ENCODE measurements at places on chromosomes 4 and X.

DNA sequence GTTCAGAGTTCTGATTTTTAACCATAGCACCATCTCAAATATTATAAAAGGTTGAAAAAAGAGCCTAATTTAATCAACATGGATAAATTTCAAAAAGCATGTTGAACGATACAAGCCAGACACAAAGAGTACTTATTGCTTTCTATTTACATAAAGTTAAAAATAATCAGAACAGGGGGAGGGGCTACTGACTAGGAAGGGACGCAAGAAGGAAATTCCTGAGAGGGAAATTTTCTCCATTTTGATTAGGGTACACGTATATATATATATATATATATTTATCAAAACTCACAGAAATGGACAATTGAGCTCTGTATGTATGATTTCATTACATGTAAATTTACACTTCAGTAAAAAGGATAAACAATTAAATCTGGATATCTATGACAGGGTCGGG lies 482 bp upstream of the MBTPS2 start:
- DNase-seq, result peak; percentile 12

GRCh38 chr4:169383724-169384123 lies 113.0 kb upstream of the SH3RF1 start:
- DNase-seq, result peak; percentile 96

DNA sequence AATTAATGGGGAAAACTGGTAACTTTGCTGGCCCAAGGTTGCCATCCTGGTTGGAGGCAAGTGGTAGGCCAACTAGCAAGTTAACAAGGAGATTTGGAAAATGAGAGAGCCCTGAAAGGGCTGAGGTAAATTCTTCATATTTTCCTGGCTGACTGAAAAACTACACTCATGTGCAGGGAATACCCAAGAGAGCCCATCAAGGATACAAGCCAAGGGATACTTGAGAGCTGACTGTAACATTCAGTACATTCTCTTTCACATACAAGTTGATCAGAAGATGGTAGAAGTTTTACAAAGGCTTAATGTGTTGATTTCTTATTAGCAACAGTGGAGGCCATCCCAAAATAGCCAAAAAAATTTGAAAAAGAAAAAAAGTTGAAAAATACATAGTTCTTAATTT lies 33.3 kb downstream of the IL2 start:
- DNase-seq, result peak; percentile 39

DNA sequence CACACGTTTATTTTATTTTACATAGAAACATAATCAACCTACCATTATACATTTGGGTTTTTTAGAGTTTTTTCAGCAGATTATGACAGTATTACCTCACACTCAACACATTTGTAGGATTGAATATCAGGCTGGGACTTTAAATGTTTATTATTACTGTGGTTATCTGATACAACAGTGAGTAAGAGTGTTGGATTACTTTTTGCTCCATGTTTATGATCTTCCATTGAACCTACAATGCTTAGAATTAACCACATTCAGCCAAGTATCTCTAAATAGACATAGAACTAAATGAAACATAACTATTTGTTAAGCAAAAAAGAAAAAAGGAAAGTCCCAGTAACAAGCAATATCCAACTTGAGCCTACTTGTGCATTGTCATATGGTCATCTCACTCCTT lies 607.4 kb upstream of the PITX2 start:
- DNase-seq, result peak; percentile 41

DNA sequence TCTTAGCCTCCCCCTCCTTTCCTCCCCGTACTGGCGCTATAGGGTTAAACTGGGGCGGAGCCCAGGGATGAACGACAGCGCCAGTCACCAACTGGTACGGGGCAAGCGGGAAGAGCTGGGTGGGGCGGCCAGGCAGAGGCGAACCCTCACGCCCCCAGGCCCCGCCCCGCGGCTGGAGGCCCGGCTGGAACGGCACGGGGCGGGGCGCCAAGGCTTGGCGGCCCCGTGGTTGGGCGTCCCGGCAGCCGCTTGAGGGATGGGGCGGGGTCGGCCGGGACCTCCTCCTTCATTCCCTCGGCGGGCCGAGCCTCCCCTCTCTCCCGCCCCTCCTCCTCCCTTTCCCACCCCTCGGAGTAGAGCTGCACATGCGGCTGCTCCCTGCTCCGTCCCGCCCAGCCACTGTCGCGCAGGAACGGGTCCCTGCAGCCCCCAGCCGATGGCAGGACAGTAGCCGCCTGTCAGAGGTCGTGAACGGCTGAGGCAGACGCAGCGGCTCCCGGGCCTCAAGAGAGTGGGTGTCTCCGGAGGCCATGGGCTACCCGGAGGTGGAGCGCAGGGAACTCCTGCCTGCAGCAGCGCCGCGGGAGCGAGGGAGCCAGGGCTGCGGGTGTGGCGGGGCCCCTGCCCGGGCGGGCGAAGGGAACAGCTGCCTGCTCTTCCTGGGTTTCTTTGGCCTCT lies at the start of gene EDA:
Gene EDA, plus strand, starts transcription at position 335 of the 678 bp plus-strand sequence.
- DNase-seq, result peak; percentile 88

DNA sequence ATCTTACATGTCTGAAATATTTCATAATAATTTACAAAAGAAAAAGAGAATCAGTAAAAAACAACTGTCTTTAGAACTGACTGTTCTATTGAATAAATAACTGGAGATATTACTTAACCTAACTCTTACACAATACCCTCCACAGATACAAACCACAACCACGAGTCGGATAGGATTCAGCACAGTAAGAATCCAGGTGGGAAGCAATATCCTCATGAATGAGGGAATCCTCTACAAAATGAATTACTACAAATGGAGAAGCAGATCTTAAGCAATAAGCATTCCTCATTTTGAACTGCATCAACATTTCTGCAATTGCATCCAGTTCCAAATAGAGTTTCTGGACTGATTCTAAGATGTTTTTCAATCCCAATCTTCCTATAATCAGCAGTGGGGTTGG lies 227.1 kb downstream of the SH2D1A start:
- peak; percentile 50 for DNase-seq

DNA sequence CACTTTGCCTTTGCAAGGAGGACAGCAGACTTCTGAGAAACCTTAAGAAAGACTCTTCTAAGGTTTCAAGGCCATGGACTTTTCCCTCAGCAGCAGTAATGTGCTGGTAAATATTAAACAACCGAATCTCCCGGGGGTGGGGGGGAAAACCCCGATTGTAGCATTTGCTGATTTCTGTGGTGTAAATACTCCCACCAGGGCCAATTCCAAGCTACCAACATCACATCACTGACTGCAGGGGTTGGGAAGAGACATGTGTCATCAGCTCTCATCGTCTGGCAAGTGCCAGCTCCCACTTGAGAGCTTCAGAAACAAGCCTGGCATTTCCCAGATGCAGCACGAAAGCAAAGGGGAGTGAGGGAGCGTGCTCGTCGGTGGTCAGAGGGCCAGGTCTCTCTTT lies 101.2 kb downstream of the BCOR start:
- DNase-seq, result no peak

GRCh38 chr4:101555341-101555880 lies 208.1 kb upstream of the PPP3CA start:
- no peak for DNase-seq

- DNase-seq, result peak; percentile 24
Observed at GRCh38 chrX:109384699-109385098, 97.2 kb downstream of the GUCY2F start.

- peak; percentile 37 for DNase-seq
Observed at GRCh38 chr4:73451404-73451803, 15.4 kb downstream of the AFP start.

DNA sequence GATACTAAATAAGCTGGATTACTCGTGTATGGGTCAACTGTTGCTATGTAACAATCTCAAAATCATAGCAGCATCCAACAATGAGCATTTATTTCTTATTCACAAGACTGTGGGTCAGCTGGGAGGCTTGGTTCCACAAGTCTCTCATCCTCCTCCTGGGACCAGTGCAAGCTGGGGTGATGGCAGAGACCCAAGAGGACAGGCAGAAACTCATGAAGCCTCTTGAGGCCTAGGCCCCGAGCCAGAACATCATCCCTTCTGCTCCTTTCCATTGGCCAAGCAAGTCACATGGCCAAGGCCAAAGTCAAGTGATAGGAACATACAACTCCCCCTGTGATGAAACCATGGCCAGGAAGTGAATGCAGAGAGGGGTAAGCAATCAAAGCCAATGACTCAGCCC lies 422.1 kb downstream of the BCOR start:
- peak; percentile 64 for DNase-seq

DNA sequence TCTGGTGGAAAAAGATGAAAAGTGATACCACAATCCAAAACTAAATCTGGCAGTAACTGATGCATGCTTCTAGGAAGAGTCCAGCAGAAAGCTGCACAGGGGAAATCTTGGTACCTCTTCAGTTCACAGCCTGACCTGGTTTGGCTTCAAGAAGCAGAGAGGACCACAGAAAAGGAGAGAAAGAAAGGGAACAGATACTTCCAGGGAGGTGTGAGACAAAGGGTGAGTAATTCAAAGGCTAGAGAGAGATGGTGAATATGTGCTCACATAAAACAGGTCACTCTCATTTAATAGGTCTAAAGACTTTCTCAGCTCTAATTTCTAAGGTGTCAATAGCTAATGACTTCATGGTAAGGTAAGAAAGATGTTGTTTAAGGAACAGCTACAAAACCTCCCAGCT lies 11.2 kb downstream of the FGFBP2 start:
- no peak for DNase-seq

DNA sequence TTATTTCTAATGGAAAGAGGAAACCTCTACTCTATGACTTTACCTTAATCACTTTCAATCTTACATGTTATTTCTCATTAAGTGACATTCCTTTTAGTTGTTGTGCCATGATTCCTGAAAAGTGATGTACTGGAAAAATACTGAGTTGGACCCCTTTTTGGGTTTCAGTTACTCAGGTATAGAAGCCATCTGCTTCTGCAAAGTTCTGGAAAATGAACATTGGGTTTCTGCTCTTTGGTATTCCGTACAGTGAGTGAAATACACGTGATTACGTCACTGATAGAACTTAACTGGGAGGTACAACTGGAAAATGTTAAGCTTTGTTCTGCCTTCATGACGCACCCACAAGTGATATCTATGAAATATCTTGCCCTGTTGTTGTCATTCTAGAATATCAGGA lies 114.7 kb downstream of the MID1 start:
- DNase-seq, result no peak

DNA sequence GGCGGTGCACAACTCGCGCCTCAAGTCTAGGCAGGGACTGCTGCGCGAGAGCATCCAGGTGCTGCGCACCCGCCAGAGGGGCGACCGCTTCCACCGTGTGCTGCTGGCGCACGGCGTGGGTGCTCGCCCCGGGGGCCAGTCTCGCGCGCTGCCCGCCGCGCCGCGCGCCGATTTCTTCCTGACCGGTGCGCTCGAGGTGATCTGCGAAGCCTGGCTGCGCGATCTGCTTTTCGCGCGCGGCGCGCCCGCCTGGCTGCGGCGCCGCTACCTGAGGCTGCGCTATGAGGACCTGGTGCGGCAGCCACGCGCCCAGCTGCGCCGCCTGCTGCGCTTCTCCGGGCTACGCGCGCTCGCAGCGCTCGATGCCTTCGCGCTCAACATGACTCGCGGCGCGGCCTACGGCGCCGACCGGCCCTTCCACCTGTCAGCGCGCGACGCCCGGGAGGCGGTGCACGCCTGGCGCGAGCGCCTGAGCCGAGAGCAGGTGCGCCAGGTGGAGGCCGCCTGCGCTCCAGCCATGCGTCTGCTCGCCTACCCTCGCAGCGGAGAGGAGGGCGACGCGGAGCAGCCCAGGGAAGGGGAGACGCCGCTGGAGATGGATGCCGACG lies 1.3 kb downstream of the CHST7 start:
- no peak for DNase-seq

- DNase-seq, result no peak
Observed at GRCh38 chrX:37291924-37292323, 57.2 kb upstream of the PRRG1 start.

DNA sequence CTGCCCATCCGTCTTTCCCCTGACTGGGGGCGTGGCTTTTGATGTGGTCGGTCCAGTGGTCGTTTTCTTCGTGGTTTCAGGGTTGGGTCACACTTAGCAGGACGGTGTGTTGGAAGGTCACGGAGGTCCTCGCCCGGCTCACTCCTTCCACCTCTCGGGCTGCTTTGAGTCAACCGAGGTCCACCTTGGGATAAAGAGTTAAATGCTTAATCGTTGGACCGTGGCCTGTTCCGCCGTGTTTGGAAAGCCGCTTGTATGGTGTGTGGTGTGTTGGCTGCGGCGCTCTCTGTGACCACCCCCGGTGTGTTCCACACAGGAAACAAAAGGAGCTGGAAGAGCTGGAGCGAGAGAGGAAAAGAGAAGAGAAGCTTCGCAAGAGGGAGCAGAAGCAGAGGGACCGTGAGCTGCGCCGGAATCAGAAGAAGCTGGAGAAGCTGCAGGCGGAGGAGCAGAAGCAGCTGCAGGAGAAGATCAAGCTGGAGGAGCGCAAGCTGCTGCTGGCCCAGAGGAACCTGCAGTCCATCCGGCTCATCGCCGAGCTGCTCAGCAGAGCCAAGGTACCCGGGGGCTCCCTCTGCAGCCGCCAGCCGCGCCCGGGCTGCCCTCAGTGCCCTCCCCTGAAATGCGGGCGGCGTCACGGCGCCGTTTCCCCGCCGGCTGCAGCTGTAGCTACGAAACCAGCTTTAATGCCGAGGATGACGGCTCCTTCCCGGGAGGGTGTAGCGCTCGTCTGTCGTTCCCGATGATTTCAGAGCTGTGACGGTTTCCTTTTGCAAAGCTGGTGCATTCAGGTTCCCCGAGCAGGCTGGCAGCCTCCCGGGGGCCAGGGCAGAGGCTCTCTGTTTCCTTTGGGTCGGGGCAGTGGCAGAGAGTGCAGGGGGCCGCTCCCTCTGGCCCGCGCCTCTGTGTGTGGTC lies 7.7 kb downstream of the AKAP17A start:
- DNase-seq, result no peak

DNA sequence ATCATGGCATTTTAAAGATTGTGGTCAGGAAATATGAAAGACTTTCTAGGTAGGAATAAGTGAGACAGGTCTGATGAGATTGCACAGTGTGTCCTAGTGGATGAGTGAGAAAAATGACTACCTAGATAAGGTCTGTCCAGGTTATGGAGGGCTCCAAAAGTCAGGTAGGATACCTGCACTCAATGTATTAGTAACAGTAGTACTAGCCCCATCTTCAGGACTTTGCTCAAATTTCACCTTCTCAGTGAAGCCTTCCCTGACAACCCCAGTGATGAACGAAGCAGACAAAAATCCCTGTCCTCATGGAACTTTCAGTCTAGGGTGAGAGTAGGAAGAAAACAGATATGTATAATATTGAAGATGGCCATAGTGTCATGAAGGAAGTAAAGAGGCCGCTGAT lies 85.7 kb downstream of the ZIC3 start:
- DNase-seq, result no peak

GRCh38 chr4:125520258-125520990 lies 205.7 kb downstream of the FAT4 start:
- DNase-seq, result no peak

GRCh38 chr4:76657443-76657842 lies 222.4 kb downstream of the SHROOM3 start:
- DNase-seq, result peak; percentile 28

DNA sequence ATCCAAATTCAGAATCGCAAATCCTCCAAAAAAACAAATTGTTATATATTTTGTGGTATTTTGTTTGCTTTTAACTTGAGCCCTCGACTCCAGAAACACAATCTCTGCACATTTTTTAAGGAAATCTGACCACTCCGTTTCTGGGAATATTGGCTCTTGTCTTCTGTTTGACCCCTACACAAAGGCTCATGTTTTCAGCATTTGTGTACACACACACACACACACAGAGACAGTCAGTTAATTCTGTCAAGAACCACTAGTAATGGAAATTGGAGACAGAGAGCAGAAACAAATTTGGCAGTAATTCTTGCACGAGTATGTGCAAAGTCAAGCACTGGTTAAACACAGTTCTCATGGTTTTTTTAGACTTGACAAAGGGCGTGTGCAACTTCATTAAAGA lies 115.4 kb downstream of the AFAP1 start:
- no peak for DNase-seq
